ENCODE measurements at places on chromosomes 6 and 20.

GRCh38 chr6:39585641-39586040 is 139.6 kb downstream of the KIF6 start:
- DNase-seq = no peak

- DNase-seq = no peak
Observed at GRCh38 chr20:23146857-23147637, 60.9 kb upstream of the CD93 start.

GRCh38 chr6:24859608-24860200 is 61.0 kb upstream of the ARMH2 start:
- no peak for DNase-seq

DNA sequence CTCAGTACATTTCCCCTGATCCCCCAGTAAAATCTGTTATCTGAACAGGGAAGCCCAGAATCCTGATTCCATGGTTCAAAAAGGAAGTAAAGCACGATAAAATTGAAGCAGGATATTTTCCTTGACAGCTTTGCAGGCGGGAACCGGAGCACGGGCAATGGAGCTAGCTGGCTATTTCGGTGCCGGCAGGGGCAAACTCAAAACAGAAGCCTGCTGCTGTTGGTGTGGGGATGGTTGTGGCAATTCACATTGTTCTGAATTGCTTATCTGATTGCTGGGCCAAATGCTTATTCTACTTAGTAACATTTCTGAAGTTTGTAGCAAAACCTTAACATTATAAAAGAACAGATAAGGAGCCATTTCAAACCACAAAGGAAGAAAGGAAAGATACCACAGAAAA is 172.4 kb downstream of the MMS22L start:
- DNase-seq = no peak

DNA sequence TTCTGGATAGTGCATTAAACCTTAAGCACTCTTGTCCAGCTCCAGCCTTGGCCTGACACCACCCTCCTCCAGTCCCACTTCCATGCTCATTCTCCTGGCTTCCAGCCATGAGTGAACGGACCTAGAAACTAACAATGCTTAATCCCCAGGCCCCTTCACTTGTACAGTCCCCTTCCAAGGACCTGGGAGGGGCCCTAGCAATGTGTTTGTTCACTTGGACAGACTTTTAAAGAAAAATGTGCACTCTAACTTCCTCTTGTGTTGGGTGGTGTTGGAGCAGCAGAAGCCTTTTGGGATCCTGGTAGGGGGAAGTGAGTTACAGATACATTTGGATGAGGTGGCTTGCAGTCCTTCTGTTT is 48.9 kb upstream of the CCN6 start:
- DNase-seq = no peak

GRCh38 chr6:131910219-131910589 is 41.0 kb downstream of the CCN2 start:
- no peak for DNase-seq

DNA sequence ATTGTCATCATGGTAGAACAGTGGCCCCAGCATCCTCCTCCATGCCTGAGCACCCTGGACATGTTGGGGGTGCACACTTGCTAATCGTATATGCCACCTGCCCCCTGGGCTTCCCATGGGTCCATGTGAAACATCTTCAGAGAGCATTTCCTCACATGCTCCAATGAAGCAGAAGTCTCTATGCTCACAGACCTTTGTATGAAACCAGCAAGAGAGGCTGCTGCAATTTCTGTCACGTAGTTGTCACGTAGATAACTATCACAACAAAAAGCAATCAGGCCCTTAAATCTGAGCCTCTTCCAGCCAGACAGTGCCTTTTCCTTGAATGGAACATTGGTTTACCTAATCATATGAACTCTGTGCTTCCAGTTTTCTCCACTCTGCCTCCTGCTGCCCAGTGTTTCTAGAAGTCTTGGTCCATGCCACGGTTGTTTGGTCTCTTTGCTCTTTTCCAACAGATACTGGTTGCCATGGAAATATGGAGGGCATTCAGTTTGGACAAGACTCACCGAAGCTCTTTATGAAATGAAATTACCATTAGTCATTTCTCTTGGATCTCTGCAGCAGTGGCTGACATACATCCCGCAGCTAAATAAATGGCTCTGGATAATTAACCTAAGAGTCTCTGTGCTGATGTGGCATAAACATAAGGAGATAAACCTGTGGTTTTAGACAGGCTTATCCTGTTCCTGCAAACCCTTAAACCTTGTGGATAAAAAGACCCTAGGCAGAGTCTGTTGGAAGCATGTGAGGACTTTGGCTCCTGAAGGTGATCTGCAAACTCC is 172.8 kb upstream of the SYNDIG1 start:
- DNase-seq = no peak

GRCh38 chr6:152458648-152459644 is 178.2 kb downstream of the SYNE1 start:
- no peak for DNase-seq

- no peak for DNase-seq
Observed at GRCh38 chr6:46815130-46815529, 21.9 kb downstream of the MEP1A start.

- DNase-seq = no peak
Observed at GRCh38 chr6:31513456-31514165, 15.2 kb upstream of the MCCD1 start.

DNA sequence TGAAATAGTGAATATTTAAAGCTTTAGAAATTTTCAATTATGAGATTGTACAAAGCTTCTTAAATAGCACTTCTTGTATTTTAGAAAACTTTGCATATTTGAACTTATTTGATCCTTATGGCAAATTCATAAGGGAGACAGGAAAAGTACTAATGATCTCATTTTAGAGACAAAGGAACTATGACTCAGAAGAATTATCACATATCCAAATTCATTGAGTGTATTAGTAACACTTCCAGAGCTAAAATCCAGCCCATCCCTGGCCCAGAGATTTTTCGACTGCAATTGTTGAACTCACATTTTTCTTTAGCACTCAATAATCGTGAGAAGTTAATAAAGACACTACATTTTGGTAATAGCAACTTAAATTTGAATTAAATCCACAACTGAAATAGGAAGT is 704.3 kb downstream of the EPM2A start:
- DNase-seq = no peak

DNA sequence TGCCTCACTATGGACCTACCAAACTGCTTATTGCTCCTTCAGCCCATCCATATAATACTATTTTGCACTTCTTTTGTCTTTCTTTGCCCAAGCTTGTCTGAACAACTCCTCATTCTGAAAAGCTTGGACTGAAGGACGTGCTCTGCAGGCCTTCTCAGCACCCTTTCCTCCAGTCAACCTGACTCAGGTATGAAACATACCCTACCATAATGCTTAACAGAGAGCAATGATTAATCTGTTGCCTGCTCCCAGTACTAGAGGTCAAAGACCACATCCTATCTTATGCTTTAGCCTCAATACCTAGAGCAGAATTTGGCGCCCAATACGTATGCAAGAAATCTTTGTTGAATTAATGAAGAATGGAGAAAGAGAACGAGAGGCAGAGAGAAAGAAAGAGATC is 55.2 kb downstream of the ATXN1 start:
- no peak for DNase-seq

- no peak for DNase-seq
Observed at GRCh38 chr20:34343458-34344211, 19.4 kb upstream of the ITCH start.

- DNase-seq = peak; percentile 58
Observed at GRCh38 chr20:32482442-32483261, 102.5 kb downstream of the NOL4L start.

DNA sequence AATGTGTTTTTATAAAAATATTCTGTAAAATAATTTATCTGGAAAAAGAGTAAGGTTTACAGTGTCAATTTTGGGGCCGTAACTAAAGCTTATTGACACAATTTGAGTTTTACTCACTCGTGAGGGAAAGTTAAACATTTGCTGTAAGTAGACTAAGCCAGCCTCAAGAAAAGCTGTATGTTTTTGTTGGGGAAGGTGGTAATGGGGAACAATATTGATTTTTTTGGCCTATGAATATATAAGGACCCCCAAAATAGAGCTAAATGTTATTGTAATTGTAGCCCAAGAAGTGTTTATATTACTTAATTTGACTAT is 1.4 kb downstream of the SENP6 start:
- DNase-seq = no peak

- peak; percentile 88 for DNase-seq
Observed at GRCh38 chr6:31462964-31463870, 34.7 kb upstream of the MICB start.

- DNase-seq = no peak
Observed at GRCh38 chr20:55936209-55936595, 69.1 kb downstream of the CBLN4 start.

GRCh38 chr6:36822506-36823269 is 16.6 kb downstream of the CPNE5 start:
- DNase-seq = no peak

DNA sequence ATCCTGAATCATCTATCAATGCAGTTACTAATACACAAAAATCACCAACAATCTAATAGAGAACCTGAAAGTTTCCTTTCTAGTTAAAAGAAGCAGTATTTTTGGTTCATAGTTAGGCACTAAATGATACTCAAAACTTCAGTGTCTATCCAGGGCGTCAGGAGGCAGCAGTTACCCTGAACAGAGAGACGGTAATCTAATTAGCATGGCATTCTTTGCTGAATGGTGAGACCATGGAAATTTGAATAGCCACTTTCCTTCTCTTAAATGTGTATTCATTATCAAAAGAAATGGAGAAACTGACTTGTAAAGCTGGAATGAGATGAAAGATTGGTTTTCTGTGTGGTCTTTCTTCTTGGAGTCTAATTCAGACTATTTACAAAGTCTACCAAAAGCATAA is 146.6 kb upstream of the BMP5 start:
- DNase-seq = no peak

DNA sequence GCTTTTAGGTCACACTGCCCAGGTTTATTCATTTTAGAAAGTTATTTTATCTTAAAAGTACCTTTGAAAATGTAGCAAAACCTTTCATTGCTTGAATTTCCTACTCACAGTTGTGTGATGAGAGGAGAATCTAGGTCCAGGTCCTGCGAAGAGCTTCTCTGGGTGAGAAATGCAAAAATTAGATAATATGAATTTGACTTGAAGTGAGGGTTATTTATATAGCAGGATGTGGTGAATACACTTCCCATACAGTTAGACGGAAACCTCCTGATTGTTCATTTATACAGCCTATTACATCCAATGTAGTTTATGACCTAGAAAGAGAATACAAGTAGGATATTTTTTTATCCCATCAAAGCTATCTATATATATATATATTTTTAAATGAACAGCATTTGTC is 30.5 kb downstream of the CDKAL1 start:
- DNase-seq = no peak

DNA sequence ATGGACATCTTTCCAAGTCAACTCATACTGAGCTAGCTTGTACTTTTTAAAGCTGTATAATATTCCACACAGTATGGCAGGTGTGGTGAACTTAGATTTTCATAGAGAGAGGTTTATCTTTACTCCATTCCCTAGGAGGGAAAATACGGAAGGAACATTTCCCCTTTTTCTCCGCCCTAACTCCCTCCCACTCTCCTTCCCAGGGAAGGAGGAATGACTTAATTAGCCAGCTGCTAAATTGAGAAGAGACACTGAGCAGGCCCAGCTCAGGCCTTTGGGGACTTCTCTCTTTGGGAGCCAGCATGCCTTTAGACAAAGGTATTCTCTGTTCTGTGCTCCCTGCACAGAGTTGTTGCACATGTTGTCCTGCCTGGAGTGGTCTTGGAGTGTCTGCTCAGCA is 46.1 kb downstream of the MBOAT1 start:
- no peak for DNase-seq

DNA sequence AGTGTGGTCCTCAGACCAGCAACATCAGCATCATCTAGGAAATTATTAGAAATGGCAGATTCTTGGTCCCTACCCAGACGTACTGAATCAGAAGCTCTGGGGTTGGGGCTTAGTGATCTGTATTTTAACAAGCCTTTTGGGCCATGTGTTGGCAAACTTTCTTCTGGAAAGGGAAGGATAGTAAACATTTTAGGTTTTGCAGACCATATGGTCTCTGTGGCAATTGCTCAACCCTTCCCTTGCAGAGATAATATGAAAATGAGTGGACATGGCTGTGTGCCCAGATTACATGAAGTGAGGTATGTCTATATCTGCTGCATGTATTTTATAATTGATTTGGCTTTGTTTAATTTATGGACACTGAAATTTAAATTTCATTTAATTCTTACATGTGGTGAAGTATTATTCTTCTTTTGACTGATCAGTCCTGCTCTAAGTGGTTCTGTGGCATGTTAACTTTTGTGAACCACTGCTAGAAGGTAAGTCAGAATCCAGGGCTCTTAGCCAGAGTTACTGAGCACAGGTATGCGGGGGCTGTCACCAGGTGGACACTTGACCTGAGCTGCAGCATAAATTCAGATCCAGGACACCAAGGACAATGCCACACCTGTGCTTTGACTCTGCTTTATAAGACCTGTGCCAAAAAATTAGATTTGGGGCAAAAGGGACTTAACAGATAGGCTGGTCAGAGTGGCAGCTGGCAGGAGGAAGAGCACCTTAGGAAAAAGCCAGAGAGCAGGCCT is 43.2 kb downstream of the LY86 start:
- no peak for DNase-seq

GRCh38 chr20:39641423-39641822 is 679.3 kb downstream of the DHX35 start:
- DNase-seq = no peak

GRCh38 chr6:126574301-126574700 is 234.4 kb downstream of the CENPW start:
- DNase-seq = no peak

GRCh38 chr6:167020206-167020605 is 21.0 kb downstream of the CEP43 start:
- DNase-seq = no peak

- no peak for DNase-seq
Observed at GRCh38 chr6:8879334-8879733, 444.0 kb upstream of the SLC35B3 start.

DNA sequence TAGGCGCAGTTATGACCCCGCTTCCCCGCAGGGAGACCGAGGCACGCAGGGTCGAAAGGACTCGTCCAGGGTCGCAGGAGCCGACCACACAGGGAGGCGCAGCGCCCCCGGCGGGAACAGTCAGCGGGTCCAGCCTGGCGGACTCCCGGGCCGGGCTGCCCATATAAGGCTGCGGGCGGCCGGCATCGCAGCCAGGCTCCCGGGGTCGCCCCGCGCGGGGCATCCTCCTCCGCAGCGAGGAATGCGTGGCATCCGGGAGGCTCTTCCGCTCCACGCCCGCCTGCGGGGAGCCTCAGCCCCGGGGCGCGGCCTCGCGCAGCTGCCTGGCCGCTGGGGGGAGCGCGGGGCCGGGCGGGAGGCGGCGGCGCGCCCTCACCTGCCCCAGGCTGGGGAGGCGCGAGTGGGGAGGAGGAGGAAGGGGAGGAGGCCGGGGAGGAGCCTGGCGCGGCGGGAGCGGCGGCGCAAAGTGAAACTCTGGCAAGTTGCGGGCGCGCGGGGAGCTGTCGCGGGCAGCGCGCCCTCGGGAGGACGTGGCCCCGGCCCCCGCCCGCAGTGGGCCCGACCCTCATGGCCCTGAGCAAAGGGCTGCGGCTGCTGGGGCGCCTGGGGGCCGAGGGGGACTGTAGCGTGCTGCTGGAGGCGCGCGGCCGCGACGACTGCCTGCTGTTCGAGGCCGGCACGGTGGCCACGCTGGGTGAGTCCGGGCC is at the start of gene SYNJ2:
Gene SYNJ2 (plus strand): TSS at position 469 of the 707 bp plus-strand sequence. CDS start 99 bp downstream, at position 568.
- DNase-seq = peak; percentile 82

GRCh38 chr6:44266347-44266746 is 996 bp upstream of the NFKBIE start:
- no peak for DNase-seq
